ENCODE measurements at places on chromosomes 6 and 20.

DNA sequence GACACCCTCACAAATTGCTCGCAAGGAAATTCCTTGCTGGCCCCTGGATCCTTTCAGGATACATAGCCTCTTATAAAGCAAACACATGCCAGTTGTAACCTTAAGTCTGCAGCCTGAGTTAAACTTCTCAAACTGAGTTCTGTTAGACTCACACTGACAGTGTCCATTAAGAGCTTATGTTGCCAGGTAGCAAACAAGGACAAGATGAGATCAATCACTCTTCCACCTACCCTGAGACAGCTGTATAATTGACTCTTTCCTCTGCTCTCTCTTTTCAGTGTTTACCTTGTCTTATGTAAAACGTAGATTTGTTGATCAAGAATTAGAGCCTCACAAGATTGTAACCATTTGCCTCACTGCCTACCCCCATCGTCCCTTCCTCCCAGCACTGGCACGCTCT, 359.8 kb downstream of the EPM2A start:
- no peak for DNase-seq

DNA sequence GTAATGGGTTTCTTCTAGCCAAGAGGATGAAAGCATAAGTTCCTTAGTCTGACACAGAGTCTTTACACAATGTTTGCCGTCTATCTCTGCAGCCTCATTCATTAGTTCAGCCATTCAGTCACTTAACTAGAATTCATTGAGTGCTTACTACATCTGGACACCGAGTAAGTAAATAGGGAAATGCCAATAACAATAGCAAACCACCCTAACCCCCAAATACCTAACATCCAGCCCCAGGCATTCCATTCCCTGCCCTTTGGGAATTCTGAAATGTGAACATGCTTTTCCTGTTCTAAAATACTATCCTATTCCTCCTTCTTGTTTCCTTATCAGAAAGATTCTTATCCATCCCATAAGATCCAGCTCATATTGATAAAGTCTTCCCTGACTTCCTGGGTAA, 277.6 kb upstream of the RNF217 start:
- no peak for DNase-seq

DNA sequence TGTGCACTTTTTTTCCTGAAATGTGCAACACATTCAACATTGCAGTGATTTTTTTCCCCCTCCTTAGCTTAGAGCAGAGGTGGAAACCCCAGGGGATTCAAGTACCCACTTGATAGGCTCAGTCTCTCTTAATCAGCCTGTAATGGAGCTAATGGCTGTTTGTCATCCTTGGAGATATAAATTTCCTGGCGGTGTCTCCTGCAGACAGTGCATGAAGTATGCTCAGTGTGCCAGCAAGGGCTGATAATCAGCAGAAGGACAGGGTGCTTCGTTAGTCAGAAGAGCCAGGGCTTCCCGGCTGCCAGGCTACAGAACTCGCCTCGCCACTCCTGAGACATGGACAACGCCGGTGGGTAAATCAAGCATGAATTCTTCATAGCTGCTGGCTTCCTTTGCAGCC, 69.8 kb upstream of the PHACTR2 start:
- DNase-seq: no peak

GRCh38 chr6:100726666-100727065, 154.5 kb downstream of the ASCC3 start:
- no peak for DNase-seq

DNA sequence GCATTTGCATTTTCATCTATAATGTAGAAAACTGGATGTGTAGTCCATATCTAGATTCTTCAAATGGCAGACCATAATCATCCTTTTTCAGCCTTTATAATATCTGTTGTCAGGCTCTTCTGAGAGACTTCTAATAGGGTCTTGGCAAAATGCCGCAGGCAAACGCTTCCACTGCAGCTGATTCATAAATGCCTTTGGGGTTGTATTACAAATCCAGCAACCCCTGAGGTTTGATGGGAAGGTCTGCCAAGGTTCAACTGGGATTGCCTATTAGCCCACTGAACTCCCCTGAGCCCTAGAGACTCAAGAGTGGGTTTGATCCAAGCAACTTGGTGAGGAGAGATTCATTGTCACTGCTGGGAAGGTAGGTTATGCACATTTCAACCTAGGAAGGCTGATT, 365.2 kb upstream of the POU3F2 start:
- DNase-seq: no peak

- no peak for DNase-seq
Measured at GRCh38 chr6:119610265-119610664, 260.7 kb upstream of the MAN1A1 start.

DNA sequence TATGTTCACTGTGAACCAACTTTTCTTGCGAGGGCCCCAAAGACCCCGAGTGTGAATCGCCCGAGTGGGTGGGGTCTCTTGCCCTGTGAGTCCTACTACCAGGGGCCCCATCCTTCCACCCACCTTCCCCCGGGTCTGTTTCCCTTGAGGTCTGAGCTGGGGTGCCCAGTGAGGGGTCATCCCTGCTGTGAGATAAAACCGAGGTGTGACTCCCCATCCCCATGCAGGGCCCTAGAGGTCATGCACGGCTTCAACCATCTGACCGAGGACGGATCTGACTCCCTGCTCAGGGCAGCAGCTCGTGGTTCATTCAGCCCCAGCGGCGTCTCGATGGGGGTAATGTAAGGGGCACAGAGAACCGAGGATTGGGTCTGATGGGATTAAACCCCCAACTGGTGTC, 103.1 kb upstream of the SULF2 start:
- no peak for DNase-seq

GRCh38 chr6:82072121-82072521, 175.4 kb downstream of the IBTK start:
- no peak for DNase-seq

DNA sequence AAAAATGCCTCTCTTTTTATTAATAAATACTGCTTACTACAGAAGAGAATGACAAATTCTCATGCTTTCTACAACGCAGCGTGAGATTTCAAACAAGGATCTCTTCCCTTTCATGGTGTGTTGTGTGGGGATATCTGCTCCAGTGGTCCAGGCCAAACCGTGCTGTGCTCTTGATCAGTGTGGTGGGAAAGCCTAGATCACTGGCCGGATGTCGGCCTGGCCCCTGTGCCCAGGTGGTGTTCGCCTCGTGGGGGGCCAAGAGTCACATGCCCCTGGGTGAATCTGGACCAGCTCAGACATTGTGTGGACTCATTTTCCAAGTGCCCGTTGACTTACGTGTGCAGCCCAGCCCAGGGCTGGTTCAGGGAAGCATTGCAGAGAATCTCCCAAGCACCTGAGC, 4.3 kb downstream of the CDH4 start:
- no peak for DNase-seq

DNA sequence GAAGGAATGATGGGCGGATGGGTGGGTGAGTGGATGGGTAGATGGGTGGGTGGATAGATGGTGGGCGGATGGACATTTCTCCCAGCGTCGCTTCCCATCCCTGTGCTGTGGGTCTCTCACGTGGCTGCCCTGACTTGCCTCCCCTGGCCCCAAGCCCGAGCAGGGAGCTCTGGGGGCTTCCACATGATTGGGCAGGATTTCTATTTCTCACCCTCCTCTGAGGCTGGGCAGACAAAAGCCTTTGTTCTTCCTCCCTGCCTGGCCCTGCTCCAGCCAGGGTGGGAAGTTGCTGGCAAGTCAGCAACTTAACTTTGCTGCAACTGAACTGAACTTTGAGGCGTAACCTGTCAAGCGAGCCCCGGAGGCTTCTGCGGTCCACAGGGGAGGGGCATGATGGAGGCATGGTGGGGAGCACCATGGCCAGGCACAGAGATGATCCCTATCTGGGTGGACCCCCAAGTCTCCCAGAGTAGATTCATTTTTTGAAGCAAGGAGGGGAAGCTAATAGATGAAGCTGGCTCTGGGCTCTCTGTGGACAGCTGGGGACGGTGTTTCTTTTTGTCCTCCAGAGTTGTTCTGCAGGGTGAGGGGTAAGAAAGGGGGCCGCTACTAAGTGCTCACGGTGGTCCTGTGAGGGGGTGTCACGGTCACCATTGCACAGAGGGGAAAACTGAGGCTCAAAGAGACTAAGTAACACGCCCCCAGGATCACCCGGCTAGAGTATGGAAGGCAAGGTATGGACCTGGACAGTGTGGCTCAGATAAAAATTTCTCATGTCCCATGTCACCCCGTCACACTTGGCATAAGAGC, 140.1 kb downstream of the CEBPB start:
- DNase-seq: no peak

GRCh38 chr6:12958052-12958706, 241.6 kb downstream of the PHACTR1 start:
- DNase-seq: no peak

GRCh38 chr6:150831577-150831976, 33.9 kb upstream of the MTHFD1L start:
- DNase-seq: no peak

DNA sequence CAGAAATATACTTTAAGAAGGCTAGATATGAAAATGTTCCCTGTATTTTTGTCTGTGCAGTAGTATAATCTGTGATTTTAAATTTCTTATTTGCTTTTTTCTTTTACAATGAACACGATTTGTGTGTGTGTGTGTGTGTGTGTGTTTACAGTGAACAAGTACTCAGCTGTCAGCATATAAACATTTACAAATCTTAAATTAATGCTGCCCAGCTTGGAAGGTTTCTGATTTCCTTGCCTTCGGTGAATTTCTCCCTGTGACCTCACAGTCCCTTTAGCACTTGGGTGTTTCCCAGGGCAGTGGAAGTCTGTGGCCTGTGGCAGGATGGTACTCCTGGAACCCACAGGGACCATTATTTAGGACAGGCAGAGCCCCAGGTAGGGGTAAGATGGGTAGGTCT, 37.6 kb downstream of the TXLNB start:
- no peak for DNase-seq

DNA sequence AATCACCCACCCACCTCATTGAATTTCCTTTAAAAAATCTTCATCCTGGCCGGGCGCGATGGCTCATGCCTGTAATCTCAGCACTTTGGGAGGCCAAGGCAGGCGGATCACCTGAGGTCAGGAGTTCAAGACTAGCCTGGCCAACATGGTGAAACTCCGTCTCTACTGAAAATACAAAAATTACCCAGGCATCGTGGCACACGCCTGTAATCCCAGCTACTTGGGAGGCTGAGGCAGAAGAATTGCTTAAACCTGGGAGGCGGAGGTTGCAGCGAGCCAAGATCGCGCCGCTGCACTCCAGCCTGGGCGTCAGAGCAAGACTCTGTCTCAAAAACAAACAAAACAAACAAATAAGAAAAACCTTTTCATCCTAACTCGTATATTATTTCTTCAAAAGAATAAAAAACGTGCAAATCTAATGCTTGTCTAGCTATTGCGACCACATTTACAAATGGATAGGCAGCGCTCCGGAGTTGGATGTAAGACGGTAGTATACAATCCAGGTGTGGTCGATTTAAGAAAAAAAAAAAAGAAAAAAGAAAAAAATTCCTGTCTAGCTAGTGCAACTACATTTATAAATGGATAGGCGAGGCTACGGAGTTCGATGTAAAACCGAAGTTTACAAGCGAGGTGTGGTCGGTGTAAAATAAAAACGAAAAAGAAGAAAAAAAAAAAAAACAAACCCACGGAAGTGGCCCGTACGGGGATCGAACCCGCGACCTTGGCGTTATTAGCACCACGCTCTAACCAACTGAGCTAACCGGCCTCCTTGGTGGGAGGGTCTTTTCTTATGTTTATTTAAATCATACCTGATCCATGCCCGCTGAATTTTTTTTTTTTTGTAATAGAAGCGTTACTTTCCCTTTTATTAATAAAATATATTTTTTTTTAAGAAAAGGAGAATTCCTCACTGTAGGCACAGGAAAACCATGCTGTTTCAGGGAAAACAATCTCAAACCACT, 70.7 kb upstream of the PRSS16 start:
- no peak for DNase-seq

DNA sequence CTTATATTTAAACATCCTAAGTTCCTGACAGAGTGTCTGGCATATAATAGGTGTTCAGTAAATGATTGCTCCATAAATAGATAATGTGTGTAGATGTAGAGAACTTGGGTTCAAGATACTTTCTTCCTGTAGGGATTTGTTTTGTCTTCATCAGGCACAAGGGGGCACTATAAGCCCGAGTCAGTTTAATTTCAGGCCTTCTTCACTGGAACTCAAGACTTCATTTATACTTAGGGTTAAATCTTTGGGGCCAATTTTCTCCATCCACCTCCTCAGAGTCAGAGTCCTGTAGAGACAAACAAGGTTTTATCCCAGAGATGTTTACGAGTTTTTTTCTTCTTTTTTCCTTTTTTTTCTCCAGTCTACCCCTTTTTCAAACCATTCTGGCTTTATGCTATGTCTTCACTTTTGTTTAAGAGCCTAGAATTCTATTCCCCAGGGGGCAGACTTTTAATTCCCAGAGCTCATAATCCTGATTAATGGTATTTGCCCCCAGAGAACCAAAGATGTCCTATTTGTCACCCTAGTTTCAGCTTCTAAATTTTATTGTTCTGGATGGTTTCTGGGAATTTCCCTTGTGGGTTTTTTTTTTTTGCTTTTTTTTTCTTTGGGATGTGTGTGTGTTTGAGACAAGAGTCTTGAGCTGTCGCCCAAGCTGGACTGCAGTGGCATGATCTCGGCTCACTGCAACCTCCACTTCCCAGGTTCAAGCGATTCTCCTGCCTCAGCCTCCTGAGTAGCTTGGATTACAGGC, 88.4 kb downstream of the HFE start:
- DNase-seq: no peak

DNA sequence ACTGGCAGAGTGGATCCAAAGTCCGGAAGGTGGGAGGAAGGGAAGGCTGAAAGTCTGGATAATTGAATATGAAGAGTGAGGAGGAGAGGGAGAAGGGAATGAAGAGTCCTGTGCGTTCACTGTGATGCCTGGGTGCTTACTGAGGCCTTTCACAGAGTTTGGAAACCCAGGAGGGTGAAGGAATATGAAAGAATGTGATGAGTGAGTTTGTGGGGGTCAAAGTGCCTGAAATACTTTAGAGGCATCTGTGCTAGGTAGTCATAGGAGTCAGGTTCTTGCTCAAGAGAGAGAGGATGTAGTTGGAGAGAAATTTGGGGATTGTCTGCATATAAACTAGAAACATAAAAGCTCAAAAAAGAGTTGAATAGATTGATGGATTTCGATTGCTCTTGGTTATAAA, 20.7 kb downstream of the NKX2-4 start:
- no peak for DNase-seq

- no peak for DNase-seq
Measured at GRCh38 chr20:7378864-7379605, 561.2 kb downstream of the HAO1 start.

GRCh38 chr20:47349365-47350180, 6.9 kb downstream of the ZMYND8 start:
- no peak for DNase-seq

GRCh38 chr6:37029249-37029971, 24.0 kb downstream of the FGD2 start:
- DNase-seq: peak; percentile 18

DNA sequence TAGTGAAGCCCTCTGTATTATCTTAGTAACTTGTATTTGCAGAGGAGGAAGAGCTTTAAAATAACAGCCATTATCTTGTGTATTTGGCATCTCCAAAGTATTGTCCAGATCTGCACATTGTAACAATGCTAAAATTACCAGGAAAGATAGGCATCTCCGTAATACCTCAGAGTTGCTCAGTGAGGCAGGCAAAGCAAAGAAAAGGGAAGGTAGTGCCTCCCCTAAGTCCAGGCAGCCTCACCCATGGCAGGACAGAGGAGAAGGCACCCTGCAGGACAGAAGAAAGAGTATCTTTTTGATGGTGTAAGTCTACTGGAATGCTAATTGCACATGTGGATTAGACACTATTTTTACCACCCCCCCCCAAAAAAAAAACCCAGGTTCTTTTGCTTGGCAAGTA, 13.6 kb upstream of the SSTR4 start:
- no peak for DNase-seq

GRCh38 chr20:10928841-10929421, 255.1 kb upstream of the JAG1 start:
- DNase-seq: no peak
